PC-3 (cell line): ENCODE measurements at places on chromosomes 3 and 15. TPM values are rescaled to one million over a fixed set of nuclear protein-coding genes. Genes with fewer than 3 reads are reported as not detected.

- DNase-seq, result no peak
These were observed 24.2 kb upstream of the NR2F2 start for GRCh38 chr15:96306321-96306720.

- no peak for DNase-seq
These were observed 47.8 kb upstream of the CGNL1 start for GRCh38 chr15:57328479-57328878.

Gene SAMMSON
- total RNA-seq, result not detected in 2 replicates

DNA sequence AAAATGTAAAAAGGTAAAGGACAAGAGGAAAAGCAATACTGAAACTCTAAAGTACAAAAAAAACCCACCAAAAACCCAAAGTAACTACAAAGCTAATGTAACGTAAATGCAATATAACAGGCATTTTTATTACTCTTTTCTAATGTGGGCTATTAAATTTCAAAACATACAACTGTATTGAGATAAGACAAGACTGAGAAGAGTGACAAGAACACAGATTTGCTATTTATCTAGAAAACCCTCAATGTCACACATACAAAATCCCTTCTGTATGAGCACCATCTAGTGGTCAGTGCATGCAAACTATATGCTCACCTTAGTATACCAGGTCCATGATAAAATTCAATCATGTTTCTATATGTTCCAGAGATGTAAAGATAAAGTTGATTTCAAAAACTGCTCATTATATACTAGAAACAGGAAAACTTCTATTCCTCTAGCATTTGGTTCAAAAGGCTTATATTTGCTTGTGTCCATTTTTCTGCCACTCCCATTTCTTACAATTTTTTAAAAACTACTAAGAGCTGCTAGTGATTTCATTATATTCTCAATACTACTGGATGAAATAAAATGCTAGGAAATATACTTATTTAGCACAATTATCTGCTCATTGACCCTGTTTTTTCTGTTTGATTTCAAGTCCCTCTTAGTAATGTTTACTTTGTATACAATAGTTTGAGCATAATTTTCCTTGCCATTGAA, 111.4 kb downstream of the DLG1 start:
- peak; percentile 77 for DNase-seq

Gene AMT
- 1.6 and 1.8 TPM in 2 replicates for total RNA-seq

DNA sequence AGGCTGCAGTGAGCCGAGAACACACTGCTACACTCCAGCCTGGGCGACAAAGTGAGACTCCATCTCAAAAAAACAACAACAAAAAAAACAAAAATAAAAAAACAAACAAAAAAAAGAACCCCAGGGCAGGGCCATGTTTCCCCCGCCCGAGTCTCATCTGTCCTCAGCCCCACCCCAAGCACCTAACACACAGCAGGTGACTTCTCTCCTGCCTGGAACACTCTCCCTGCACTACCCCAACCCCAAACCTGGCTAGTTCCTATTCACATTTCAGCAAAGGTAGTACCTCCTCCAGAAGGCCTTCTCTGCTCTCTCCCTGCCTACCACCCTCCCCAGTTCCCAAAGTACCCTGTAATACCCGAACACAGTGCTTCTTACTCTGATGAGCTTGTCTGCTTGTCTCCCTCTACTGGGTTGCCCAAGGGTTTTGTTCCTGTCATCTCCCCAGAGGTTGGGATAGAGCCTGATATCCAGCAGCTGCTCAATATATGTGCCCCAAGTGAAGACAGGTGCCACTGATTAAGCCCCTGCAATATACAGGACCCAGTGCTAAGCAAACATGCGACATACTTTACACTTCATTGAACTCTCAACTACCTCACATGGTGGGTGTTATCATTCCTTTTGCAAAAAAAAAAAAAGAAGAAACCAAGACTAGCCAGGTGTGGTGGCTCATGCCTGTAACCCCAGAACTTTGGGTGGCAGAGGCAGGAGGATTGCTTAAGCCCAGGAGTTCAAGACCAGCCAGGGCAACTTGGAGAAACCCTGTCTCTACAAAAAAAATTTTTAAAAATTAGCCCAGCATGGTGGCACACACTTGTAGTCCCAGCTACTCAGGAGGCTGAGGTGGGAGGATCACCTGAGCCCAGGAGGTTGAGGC, 103.6 kb downstream of the DAPK2 start:
- DNase-seq, result no peak

GRCh38 chr3:125192190-125193035, 20.1 kb downstream of the SLC12A8 start:
- no peak for DNase-seq
